ENCODE measurements at places on chromosomes 6 and 20.

DNA sequence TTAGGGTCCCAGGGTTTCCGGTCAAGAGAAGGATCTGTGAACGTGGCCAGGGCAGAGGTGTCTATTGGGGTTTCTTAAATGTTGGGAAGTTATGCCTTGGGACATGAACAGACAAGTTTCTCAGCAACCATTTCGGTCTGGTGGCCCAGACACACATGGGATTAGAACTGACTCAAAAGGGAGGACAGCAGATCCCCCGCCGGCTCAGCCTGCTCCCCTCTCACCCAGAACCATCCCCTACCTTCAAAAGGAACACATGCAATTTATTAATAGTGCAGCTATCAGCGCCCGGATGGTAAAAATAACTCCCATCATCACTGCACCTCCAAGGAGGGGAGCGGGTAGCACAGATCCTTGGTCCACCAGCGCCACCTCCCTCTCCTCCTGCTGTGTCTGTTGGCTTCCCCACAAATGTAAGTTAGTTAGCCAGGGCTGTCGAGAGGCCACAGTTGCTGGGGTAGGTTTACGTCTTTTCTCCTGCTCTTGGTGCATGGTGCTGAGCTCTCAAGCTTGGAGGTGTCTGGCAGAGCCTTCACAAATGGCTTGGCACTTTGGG is 77.1 kb downstream of the TRAM2 start:
- DNase-seq, result no peak

- no peak for DNase-seq
These were observed 189.5 kb downstream of the IBTK start for GRCh38 chr6:82057846-82058554.

DNA sequence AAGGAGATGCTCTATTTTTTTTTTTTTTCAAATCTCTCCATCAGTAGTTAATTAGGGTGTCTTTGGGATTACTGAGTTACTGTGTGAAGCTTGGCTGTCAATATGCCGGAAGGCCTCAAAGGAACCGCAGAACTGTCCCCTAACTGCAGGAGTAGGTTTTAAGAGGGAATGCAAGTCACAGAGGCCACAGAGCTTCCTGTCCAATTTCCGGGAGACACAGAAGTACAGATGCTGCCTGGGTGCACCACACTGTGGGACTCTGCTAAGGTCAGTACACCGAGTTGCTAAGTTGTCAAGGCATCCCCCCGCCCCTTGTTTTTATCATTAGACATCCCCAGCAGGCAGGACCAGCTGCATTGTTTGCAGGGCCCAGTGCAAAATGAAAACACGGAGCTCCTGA is 120.2 kb upstream of the RAB32 start:
- no peak for DNase-seq

- no peak for DNase-seq
These were observed 449.6 kb upstream of the HTR1E start for GRCh38 chr6:86487660-86488221.

DNA sequence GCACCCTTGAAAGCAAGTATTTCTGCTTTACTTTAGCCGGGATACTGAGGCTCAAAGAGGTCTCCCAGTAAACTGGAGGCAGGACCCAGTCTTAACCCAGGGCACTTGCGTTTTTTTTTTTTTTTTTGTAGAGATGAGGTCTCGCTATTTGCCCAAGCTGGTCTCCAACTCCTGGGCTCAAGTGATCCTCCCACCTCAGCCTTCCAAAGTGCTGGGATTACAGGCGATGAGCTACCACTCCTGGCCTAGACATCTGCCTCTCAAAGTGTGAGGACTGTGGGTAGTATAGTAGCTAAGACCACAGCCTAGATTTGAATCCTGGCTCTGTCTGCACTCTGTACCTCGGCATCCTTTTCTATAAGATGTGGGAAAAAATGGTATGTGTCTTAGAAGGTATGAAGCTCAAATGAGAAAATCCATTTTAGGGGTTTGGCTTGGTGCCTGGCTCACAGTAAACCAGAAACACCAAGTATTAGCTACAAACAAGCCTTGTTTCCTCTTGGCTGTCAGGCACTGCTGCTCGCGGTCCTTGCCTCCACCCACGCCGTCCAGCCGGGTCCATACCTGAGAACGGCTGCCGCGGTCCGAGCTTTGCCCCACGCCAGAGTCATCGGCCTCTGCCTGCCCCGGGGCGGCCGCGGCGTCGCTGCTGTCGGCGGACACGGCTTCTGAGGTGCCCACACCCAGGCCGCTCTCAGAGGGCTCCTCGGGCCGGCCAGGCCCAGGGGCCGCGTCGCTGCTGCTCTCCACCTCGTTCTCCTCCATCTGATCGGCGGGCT is 1.2 kb downstream of the ZNF335 start:
- DNase-seq, result no peak

DNA sequence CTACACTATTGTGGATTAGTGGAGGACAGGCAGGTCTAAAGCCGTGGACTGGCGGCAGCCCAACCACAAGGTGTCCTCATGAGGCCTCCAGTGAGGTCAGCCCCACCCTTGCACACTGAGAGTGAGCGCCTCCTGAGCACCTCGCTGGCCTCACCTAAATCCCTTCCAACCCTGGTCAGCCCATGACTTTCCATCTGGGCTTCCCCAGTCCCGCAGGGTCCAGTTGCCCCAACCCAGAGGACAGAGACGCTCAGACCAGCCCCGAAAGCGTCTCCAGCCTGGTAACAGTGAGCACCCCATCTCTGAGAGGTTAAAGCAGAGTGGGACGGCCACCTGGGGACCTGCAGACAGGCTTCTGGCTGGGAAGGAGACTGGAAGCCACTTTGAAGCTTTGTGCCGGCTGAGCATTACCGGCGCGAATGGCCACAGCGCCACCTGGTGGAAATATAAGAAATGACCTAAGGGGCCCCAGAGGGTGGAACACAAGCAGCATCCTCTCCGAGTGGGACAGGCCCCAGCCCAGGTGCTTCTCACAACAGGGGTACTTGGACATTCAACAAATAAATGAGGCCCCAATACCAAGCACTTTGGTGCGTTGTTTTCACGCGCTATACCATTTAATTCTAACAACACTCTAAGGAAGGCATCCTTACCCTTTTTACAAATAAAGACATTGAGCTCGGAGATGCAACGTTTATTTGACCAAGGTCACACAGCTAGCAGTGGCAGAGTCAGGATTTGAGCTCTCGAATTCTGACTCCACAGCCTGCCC is 65.7 kb upstream of the TOP1 start:
- peak; percentile 62 for DNase-seq

- DNase-seq, result no peak
These were observed 18.4 kb upstream of the PARD6B start for GRCh38 chr20:50712771-50713656.

DNA sequence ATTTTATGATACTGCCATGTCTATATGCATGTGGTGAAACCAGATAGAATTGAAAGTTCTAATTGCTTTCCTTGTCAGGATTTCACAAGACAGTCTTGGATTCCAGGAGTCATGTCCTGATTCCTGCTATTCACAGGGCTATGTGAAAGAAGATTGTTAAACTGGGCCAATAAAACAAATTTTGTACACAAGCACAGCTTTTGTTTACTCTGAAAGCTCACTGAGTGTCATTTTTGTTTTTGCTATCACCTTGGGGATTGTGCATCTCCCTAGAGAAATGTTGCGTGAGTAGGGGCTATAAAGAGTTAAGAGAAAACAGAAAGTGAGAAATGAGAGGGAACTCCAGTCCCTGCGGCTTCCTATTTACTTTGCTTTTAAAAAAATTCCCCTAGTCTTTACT is 627.5 kb downstream of the PKHD1 start:
- DNase-seq, result no peak

DNA sequence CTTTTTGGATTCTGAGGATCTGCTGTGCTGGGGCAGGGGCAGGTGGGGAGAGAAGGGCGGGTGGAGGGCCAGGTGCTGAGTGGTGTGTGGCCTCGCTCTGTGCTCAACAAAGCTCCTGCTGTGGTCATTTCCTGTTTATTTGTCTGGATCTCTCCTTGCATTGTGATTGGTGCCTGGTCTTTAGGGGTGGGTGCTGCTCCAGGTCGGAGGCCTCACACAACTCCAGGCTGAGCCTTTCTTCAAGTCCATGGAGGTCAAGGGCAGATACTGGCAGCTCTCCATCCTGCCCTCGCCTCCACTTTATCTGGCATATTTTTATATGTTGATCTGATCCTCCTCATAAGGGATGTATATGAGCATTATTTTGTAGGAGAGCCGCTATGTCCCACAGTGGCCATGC is 36.2 kb downstream of the HLA-F start:
- no peak for DNase-seq

DNA sequence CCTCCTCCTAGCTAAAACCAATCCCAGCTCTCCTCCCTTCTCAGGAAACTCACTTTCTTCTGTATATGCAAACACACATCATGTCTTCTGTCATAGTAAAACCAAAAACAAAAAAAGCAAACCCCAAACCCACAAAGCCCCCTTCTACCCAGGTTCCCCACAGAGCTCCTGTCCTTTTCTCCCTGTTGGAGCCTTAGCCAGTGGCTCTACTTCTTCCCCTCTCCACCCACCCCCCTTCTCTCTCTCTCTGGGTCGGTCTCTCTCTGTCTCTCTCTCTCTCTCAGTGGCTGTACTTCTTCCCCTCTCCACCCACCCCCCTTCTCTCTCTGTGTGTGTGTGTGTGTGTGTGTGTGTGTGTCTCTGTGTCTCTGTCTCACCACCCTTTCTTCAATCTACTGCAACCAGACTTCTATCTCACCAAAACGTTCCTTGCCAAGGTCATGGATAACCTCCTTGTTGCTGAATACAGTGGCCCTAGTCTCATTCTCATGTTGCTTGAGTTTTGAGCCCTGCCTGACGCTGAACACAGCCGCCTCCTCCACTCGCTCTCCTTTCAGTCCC is 8.7 kb upstream of the OSER1 start:
- no peak for DNase-seq

DNA sequence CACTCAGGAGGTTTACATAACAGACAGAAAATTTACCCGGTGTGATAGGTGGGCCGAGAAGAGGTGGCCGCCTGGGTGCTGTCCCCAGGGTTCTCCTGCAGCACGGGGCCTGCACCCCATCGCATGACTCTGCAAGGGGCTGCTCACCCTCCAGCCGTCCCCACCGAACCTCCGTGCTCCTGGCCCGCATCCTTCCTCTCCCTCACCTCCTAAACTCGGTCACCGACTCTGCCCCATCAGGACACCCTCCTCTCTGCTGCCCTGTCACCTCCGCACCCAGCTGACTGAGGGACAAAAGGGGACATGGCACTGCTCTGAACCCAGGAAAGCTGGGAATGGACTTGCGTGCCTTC is 147.6 kb downstream of the SYNDIG1 start:
- DNase-seq, result no peak

- no peak for DNase-seq
These were observed 6.5 kb upstream of the ZSCAN9 start for GRCh38 chr6:28218312-28219248.

DNA sequence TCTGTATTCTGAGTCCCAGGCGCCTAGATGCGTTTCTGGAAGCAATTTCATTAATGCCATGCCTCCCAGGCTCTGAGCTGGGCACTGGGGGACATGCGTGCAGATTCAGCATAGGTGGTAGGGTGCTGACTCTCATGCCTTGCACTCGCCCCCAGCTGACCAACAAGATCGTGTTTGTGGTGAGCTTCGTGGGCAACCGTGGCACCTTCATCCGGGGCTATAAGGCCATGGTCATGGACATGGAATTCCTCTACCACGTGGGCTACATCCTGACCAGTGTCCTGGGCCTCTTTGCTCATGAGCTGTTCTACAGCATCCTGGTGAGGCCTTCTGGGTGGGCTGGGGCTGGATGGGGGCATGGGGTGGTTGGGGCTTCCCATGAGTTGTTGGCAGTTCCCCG is 21.6 kb downstream of the UQCC2 start:
- DNase-seq, result no peak

- no peak for DNase-seq
These were observed 9.5 kb upstream of the DTNBP1 start for GRCh38 chr6:15672291-15672690.

- DNase-seq, result no peak
These were observed 205.4 kb downstream of the SOD2 start for GRCh38 chr6:159487636-159488035.

DNA sequence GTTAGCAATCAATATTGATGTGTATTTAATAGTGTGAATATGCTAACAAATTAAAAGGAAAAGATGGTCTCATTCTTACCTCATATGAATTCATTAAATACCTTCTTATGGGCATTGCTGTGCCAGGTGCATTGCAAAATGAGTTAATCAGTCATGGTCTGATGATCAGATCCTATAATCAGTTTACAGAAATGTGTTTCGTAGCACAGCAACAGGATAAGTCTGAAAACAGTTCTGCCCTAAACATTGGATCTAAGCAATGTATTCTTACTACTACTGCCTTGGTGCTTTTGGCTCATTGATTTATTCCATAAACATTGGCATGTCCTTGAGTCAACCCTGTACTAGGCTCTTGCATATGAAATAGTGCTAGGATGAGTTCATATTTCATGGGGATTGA is 417.0 kb upstream of the JAG1 start:
- DNase-seq, result no peak

GRCh38 chr6:166625356-166625755 is 1.7 kb downstream of the RPS6KA2 start:
- DNase-seq, result no peak

DNA sequence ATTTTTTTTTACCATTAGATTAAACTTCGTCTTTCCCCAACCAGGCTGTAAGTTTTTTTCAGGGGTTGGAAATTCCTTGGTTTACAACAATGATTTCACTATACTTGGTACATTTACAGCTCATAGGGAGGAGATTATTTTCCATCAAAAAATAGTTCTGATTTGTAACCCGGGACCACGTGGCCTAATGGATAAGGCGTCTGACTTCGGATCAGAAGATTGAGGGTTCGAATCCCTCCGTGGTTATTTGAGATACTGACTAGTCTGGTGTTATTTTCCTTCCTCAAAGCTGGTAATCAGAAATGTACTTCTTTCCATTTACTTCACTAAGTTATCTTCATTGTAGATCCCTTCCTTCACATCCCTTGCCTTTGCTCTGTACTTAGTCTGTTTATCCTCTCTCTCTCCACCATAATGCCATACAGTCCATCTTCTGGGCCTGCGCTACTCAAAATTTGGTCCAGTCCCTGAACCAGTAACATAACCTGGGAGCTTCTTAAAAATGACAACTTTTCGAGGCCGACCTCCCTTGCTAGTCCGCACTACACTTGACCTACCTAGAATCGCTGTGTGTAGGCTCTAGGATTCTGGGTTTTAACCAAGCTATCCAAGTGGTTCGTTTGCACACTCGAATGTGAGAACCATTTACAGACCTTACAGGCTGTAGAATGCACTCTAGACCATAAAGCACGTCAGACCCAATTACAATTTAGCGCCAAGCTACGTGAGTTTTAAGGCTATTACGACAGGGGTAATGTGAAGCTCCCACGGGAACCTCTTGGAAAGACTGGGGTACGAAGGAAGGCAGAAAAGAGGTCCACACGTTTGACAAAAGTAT is 42.1 kb upstream of the BTN3A2 start:
- DNase-seq, result no peak

DNA sequence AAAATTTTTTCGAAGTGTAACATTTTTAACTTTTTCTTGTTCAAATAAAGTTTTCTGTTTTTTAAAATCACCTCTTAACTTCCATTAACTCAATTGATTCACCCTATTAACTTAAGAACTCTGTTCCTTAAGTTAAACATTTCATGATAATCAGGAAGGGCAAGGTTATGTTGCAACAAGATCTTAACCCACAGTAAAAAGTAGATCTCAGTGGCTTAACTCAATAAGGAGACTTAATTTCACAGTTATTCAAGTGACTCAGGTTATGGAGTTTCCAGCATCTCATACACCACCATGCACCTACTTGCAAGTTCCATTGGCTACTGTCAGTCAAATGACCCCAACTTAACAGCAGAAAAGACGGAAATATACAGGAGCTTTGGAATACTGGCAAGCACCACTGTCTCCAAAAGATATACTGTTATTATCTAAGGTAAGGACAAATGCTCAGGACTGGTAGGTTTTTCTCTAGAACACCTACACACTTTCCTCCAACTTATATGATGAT is 11.2 kb downstream of the HLA-DQB1 start:
- no peak for DNase-seq

- no peak for DNase-seq
These were observed 63.0 kb downstream of the SLC22A23 start for GRCh38 chr6:3393836-3394202.

Data from activated T-helper 1 cell treated with anti-CD3 and anti-CD28 coated beads, Interleukin-2, amount 50 U/mL, for 16 hours (primary cell).